HT-29 (cell line): ENCODE measurements at places on chromosomes 7 and 10.

DNA sequence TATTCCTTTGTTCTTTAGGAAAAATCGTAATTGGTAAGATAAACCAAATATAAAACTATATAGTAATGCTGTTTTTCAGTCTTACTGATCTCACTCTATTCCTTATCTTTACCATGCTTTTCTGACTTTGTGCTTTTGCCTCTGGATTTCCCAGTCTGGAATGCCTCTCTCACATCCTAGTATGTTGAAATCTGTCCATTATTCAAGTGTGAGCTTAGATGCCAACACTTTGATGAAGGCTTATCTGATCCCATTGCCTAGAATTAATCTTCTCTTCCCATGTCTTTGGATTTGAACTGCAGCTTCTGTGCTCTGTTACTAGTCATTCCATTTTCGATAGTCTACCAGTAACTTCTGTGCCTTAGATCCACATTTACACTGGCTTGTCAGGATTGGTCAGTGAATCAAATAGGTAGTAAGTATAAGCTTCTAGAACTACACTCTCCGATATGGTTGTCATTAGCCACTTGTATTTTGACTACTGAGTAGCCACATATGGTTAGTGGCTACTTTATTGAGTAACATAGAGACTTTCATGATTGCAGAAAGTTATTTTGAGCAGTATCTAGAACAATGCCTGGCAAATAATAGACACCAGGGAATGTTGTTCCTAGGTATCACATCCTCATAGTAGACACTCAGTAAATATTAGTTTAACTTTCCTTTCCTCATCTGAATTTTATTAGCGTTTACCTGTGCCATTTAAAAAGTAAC is 92.9 kb downstream of the BMPR1A start:
- DNase-seq: no peak

- no peak for DNase-seq
Measured at GRCh38 chr7:115906731-115907130, 123.8 kb downstream of the TFEC start.

- DNase-seq: no peak
Measured at GRCh38 chr7:158766570-158767281, 62.1 kb upstream of the NCAPG2 start.

DNA sequence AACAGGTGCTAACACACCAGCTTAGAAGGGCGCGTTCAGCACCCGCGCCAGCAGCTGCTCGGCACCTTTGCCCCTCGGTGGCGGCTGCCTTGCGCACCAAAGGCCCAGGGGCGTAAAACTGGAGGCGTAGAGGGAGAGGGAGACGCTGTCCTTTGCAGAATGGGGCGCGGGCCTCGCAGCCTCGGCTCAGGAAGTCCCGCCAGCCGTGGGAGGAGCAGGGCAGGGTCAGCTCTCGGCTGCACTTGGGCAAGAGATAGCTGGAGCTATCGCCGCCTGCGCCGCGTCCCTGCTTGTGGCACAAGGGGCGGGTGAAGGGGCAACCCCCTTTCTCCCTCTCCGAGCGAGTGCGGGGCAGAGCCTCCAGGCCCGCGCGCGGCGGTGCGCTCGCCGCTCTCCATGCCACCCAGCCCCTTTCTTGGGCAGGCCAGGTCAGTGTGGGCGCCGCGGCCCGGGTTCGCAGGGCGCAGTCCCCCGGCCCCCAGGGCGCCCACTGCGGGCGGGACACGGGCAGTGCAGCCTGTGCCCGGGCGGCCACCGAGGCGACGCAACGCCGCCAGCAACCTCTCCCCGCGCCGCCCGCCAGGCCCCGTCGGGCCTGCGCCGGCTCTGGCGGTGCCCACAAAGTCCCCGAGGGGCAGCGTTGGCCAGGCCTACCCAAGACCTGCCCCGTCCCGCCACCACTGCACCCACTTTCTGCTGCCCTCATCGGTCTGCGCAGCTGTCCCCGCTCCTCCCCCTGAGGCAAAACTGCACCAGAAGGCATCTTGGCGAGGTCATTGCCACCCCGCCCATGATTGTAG is 4.1 kb downstream of the NEUROD6 start:
- DNase-seq: no peak

DNA sequence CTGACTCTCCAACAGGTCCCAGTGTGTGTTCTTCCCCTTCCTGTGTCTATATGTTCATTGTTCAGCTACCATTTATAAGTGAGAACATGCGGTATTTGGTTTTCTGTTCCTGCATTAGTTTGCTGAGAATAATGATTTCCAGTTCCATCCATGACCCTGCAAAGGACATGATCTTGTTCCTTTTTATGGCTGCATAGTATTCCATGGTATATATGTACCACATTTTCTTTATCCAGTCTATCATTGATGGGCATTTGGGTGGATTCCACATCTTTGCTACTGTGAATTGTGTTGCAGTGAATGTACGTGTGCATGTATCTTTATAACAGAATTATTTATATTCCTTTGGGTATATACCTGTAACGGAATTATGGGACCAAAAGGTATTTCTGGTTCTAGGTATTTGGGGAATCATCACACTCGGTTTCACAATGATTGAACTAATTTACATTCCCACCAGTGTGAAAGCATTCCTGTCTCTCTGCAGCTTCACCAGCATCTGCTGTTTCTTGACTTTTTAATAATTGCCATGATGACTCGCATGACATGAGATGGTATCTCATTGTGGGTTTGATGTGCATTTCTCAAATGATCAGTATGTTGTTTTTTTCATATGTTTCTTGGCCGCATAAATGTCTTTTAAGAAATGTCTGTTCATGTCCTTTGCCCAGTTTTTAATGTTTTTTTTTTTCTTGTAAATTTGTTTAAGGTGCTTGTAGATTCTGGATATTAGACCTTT is 60.2 kb downstream of the LSMEM1 start:
- DNase-seq: no peak

- DNase-seq: peak; percentile 46
Measured at GRCh38 chr7:69067397-69067796, 530.9 kb upstream of the AUTS2 start.

DNA sequence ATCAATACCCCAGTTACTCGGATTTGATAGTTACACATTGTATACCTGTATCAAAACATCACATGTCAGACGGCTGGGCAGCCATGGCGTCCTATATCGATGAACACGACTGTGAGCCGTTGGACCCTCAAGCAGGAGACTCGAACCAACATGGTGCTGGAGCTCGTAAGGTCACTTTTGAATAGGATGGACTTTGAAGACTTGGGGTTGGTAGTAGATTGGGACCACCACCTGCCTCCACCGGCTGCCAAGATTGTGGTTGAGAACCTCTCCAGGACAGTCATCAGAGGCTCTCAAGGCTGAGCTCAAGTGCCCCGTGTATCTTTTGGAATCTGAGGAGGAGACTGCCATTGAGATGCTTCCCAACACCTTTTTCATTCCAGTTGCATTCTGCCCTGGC is 1.9 kb upstream of the RINT1 start:
- no peak for DNase-seq

- no peak for DNase-seq
Measured at GRCh38 chr7:69685293-69685631, 87.0 kb downstream of the AUTS2 start.

GRCh38 chr7:135158874-135159273 is 11.0 kb downstream of the TMEM140 start:
- DNase-seq: no peak

DNA sequence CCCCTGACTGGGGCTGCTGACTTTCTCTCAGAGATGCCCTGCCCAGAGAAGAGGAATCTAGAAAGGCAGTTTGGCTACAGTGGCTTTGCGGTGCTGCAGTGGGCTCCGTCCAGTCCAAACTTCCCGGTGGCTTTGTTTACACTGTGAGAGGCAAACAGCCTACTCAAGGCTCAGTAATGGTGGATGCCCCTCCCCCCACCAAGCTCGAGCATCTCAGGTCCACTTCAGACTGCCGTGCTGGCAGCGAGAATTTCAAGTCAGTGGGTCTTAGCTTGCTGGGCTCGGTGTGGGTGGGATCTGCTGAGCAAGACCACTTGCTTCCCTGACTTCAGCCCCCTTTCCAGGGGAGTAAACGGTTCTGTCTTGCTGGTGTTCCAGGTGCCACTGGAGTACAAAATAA is 734.5 kb upstream of the LRRN3 start:
- no peak for DNase-seq

DNA sequence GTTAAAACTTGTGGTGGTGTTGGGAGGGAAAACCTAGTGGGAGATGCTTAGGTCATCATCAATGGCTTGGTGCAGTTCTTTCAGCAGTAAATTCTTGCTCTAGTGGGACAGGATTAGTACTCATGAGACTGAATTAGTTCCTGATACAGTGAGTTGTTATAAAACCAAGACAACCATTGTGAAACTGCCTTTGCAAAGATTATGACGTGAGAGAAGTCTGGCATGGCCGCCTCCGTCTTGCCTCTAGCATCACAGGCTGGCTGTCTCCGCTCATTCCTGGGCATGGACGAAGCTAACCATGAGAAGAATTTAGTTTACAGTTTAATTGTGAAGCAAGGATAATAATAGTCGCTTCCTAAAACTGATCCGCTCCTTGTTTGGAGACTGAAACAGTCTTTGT is 186.4 kb downstream of the KIF20B start:
- DNase-seq: no peak

- no peak for DNase-seq
Measured at GRCh38 chr7:113083816-113084495, 2.7 kb downstream of the GPR85 start.

DNA sequence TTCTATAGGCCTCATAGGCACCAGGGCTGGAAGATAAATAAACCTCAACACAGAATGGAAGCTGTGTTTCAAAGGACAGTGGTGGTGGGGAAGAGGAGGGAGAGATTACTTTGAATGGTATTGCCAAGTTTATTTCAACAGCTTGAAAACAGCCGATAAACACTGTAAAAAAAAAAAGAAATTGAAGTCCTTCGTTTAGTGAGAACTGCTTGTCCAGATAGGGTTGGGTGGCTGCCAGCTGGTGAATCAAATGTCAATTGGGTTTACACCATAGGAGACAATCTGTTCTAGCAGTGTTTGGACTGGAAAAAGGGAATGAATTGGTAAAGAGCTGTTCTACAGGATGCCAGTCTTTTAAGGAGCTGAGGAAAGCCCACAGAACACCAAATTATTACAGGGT is 254.8 kb downstream of the PHF14 start:
- no peak for DNase-seq

- DNase-seq: no peak
Measured at GRCh38 chr10:75170215-75170614, 40.4 kb upstream of the VDAC2 start.

- no peak for DNase-seq
Measured at GRCh38 chr10:45487735-45488134, 113.7 kb downstream of the ALOX5 start.

DNA sequence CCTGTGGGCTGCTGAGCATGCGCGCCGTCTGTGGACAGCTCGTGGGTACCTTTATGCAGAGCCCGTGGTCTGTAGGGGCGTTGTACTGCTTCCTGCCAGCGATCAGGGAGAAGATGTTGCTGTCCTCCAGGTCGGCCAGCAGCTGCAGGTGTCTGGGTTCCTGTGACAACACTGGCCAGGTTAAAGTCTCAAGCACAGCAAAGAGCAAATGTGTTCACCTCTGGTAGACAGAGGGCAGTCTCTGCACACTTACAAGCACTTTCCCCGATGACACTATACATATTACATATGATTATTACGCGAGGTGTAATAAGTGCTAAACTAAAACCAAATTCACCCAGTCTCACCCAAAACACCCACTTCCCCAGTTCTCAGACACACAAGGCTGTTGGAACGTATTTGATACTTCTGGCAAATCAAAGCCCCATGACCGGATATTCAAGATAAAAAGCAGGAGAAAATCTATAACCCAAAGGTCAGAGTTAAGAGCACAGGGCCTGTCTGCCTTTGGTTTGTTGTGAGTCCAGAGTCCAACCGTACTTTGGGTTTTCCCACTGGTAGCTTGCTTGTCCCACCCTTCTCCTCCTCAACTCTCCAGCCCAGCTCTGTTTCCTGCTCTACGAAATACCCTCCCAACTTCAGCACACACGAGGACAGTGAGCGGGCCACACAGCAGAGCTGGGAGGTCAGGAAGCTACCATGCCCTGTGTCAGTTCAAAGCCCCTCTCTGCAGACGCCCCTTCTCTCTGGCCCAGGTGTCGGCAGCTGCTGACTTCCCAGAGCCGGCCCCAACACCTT is 49.7 kb upstream of the DDC start:
- DNase-seq: peak; percentile 75

GRCh38 chr10:132499367-132499685 is 38.3 kb upstream of the INPP5A start:
- no peak for DNase-seq

- no peak for DNase-seq
Measured at GRCh38 chr7:76236224-76236623, 34.5 kb downstream of the SRRM3 start.

GRCh38 chr7:2715341-2716231 is 27.6 kb downstream of the AMZ1 start:
- DNase-seq: no peak

DNA sequence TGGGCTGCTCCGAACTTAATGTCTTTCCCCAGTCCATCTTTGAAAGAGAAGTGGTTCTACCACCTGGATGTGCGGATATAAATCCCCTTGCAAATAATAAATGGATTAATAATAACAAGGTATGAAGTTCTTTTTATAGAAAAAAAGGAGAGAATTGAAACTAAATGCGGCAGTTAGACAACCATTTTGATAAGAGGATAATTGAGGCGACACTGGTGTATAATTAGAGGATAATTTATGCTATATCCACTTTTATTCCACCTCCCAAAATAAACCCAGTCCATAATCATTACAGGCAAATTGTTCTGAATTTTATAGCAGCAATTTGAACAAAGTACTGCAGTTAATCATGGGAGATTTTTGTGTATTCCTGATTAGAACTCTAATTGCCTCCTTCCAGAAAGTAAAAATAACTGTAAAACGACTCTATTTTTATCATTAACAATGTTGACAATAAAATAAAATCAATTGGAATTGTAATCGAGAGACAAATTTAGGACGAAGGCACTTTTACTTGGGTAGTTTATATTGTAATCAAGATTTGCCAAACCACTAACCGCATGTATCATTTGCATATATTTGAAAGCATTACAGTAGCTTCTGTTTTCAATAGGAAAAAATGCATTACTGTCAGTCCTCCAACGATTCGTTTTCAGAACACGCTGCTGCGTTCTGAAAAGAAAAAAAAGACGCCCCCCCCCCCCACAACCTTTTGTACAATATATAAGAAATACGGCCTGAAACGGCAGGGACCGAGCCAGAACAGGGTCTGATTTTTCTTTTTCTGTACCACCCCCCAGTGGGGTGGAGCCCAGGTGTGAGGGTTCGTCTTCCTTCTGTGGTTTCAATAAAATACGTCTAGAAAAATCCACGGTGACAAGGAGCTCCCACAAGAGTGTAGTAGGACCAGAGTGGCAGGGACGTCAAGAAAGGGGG is 838 bp upstream of the DLX6 start:
- DNase-seq: no peak

GRCh38 chr7:22647451-22648257 is 79.3 kb upstream of the IL6 start:
- DNase-seq: no peak

GRCh38 chr10:12350167-12350872 is 973 bp downstream of the CAMK1D start:
- DNase-seq: peak; percentile 16

DNA sequence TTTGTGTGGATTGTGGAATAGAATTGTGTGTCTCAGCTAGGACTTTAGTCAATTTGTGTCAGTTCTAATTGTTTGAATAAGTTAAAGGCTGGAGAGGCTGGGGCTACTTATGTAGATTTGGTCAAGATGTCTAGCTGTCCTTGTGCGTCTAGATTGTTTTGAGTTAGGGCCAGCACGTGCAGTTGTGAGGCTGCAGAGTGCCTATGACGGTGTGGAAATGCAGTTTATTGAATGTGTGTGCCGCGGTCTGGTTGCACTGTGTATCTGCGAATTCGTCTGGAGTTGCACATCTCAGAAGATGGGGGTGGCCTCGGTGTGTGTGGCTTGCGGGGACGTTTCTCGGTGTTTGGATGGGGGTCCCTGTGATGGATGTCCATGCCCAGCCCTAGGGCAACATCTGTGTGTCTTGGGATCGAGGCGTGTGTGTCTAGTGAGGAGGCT is 10.2 kb downstream of the EMX2 start:
- DNase-seq: no peak
